ENCODE measurements at places on chromosomes 1 and 21.

GRCh38 chr1:36212782-36213181, 11.5 kb upstream of the THRAP3 start:
- DNase-seq, result no peak

GRCh38 chr1:201916649-201917249, 28.1 kb downstream of the SHISA4 start:
- no peak for DNase-seq

DNA sequence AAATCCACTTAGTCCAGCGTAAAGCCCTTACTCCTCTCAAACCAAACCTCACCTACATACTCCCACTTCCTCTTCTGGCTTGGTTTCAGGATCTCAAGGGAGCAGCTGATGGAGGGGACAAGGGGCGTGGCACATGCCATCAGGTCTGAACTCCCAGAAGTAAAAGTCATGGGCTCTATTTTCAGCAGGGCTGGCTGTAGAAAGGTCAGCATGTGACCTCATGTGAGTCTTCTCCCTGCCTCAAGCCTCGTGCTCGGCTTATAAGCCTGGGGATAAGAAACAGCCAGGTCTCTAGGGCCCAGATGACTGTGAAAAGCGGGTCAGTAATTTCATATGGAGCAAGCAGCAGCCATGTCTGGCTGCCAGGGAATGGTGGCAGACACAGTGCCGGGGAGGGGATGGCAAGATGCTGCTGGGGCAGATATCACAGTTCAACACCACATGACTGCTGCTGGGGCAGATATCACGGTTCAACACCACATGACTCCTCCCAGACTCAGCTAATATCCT, 227.9 kb downstream of the KCNH1 start:
- DNase-seq, result no peak

GRCh38 chr1:16724718-16725438, 15.4 kb upstream of the RNU1-4 start:
- no peak for DNase-seq

GRCh38 chr1:5551274-5551975, 440.8 kb downstream of the NPHP4 start:
- no peak for DNase-seq

DNA sequence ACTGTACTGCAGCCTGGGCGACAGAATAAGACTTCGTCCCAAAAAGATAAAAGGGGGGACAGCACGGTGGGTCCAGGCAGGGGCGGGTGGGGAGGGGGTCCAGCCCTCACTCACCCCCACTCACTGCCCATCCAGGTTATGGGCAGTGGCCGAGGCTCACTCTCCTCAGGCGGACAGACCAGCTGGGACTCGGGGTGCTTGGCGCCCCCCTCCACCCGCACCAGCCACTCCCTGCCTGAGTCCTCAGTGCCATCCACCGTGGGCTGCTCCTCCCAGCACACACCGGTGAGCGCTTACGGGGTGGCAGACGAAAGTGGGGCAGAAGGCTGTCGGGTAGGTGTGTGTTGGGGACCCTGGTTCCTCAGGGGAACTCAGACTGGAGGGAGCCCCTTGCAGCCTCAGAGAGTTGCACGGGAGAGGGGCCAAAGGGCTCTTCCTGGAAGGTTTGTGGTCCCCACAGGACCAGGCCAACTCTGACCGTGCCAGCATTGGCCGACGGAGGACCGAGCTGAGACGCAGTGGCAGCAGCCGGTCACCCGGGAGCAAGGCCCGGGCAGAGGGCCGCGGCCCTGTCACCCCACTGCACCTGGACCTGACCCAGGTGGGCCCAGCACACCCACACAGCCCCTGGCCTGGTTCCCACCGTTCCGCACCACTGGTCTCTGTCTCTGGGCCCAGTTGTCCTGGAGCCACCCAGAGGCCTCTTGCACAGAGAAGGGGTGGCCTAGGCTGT, 6.6 kb downstream of the PLEKHN1 start:
- DNase-seq, result no peak

DNA sequence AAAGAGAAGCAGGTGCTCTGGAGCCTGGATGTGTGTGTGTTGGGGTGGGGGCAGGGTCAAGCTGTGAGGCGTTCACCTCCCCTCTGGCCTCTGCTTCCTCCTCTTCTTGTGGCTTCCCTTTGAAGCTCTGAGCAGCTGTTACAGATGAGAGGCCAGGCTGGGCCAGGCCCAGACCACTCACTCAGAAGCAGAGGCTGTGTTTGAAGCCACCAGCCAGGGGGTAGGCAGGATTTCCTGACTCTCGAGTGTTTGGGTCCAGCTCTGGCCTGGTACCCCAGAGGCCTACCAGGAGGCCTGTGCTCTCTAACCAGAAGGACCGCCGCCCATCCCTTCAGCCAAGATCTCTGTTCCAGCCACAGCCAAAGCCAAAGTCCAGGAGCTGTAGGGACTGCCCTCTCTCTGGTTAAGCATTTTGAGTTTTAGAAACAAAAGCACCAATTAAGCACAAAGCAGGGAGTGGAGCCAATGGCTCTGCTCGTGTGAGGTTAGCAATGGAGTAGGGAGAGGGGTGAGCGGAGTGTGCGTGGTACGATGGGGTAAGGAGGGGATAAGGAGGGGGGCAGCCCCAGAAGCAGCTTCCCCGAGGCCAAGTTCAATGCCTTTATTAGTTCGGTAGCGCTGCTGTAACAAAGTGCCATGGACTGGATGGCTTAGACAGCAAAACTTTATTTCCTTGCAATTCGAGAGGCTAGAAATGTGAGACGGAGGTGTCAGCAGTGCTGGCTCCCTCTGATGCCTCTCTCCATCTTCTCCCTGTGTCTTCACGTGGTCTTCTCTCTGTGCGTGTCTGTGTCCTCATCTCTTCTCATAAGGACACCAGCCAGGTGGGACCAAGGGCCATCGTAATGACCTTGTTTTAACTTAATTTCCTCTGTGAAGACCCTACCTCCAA, 20.5 kb downstream of the RCSD1 start:
- DNase-seq, result no peak

DNA sequence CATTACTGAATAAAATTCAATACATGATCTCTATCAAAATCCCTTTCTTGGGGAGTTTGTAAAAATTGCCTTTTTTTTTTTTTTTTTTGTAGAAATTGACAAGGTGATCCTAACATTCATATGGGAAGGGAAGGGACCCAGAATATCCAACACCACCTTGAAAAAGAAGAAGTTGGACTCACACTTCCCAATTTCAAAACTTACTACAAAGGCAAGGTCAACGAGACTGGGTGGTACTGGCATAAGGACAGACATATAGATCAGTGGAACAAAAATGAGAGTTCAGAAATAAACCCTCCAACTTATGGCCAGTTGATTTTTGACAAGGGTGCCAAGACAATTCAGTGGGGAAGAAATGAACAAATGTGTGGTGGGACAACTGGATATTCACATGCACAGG, 31.4 kb upstream of the CLSTN1 start:
- DNase-seq, result no peak

DNA sequence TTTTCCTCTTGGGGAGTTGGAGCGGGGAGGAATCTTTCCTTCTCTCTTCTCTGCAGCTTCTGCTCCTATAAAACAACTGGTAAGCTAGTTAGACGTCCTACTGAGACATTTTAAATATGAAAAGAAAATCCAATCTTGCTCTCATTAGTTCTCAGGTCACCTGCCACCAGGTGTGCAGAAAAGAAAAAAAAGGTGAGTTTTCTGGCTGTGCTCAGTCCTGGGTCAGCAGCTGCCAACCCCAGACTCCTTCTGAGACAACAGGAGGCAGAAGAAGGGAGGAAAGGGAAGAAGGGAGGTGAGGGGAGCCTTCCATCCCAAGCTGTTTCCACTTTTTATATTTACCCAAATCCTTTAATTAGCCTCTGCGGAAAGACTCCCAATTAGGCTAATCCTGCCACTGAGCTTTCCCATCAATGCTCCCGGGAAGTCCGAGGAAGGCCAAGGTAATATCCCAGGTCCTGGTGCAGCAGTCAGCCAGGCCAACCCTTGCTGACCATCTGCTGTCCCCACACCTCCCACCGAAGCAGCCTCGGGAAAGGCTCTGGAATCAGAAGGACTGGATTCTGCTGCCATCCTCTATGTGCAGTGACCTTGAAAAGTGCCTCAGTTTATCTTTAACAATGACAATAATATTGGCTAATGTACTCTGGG, 33.4 kb downstream of the GLIS1 start:
- no peak for DNase-seq

GRCh38 chr1:23441446-23442148, 17.0 kb upstream of the TCEA3 start:
- no peak for DNase-seq

GRCh38 chr1:118627435-118627834, 360.7 kb downstream of the TBX15 start:
- no peak for DNase-seq

DNA sequence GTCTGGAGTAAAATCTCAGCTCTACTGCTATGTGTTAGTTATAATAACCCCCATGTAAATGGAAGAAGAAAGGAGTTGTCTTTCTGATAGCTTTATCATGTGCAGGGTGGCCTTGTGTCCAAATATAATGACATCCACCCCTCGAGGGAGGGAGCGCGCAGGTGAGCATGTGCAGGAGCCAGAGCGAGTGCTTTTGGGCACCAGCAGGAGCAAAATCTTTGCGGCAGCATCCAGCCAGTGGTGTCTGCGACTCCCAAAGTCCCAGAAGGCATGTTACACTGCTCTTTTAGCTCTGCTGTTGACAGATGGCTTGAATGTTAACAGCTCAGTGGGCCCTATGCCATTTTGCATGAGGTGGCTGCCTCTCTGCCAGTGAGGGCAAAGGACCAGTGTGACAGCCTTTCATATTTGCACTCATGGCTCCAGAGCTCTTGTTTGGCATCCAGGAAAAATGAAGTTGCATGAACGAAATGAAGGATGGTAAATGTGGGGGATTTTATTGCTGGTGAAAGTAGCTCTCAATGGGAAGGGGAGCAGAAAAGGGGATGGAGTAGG, 146.7 kb downstream of the HMCN1 start:
- no peak for DNase-seq

DNA sequence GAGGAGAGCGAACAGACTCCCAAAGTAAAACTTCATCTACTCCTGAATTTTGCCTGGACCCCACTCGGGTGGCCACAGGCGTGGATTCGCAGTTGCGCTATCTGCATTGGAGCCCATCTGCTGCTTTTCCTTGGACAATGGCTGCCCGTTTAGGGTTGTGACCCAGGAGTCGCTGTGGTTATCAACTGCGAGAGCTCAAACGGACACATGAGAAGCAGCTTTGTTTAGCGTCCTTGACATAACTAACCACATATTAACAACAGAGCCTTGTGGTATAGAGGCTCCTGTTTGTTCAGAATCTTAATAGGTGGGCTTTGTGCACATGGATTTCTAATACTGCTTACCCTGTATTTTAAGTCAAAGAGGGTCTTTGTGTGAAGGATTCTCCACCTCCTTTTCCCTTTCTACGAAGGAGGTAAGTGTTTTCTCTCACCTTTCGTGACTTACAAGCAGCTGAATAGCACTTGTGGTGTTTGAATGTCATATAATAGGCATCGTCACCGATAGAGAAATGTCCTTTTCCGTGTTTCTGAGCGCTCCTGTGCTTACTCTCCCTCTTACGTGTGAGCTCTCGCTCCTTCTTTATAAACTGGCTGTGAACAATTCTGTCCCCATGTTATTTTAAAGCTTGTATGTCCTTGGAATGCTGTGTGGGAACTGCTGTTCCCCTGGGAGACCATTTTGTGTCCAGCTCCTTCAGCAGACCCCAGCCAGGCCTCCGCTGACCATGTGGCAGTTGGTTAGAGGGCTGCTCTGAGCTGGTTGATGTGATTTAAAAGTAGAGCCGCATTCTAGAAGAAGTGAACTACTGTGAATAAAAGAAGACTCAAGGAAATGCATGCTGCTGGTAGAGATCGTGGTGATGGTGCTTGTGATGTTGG, 441.4 kb downstream of the RPS6KC1 start:
- no peak for DNase-seq

GRCh38 chr1:168825820-168826219, 96.8 kb upstream of the DPT start:
- DNase-seq, result no peak

- DNase-seq, result no peak
Observed at GRCh38 chr1:79617777-79618176, 611.2 kb upstream of the ADGRL4 start.

DNA sequence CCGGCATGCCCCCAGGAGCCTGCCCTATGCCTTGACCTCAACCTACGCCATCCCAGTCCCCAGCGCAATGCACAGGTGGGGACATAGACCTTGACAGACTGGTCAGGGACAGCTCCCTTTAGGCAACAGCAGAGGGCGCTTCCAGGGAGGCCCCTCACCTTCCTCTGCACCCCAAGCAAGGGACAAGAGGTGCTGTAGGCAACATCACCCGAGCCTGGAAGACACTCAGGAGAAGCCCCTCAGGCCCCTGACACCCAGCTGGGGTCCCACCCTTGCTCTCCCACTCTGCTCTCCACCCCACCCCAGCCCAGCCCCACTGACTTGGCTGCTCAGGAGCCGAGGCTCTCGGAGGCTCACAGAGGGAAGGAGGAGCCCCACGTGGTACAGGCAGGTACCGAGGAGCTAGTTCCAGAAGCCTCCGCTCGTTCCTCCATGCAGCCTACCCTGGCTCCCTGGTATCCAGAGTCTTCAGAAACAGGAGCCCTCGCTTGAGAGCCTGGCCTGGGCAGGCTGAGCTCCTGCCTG, 2.4 kb upstream of the WNT3A start:
- DNase-seq, result no peak

GRCh38 chr1:211915924-211916323, 85.4 kb upstream of the LPGAT1 start:
- DNase-seq, result no peak

- no peak for DNase-seq
Observed at GRCh38 chr1:20079661-20080305, 9.8 kb downstream of the PLA2G5 start.

DNA sequence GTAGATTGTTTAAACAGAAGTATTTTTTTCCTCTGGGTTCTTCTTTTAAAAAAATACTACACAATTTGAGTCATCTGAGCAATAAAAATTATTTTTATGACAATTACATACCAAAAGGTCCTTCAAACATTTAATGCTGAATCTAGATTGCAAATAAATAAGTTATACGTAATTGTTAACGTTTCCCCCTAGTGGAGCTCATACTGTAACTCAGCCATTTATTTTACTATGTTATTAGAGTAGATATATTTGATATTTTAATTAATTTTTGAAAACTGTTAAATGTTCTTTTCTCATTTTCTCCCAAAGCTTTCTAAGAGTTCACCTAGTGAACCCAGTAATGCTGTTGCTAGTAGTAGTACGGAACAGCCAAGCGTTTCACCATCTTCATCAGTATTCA, 33.5 kb downstream of the ZMYM1 start:
- no peak for DNase-seq

DNA sequence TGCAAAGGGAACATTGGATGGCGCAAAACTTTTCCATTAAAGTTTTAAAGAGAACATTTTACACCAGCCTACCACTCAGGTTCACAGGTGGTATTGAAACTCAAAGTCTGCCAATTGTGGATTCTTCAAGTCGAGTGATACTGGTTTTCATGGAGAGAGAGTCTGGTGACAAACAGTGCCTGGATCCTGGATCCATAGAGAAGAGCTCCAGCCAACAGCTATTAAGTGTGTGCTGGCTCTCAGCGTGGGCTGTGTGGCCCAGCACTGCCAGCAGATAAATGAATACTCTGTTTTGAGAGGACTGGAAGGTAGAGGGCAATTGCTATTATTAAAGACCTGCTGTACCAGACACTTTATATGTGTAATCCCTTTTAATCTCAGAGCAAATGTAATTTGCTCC, 118.9 kb upstream of the SYT6 start:
- no peak for DNase-seq

- no peak for DNase-seq
Observed at GRCh38 chr1:153025797-153026196, 5.2 kb upstream of the SPRR1B start.

Data from stimulated activated CD8-positive, alpha-beta memory T cell treated with anti-CD3 and anti-CD28 coated beads, Interleukin-15, amount 100 ng/mL, for 1 hour (primary cell).